Stimulated activated CD4-positive, alpha-beta T cell treated with anti-CD3 and anti-CD28 coated beads, Interleukin-1b, Interleukin-23, amount 100 ng/mL, for 1 hour (primary cell): ENCODE measurements at places on chromosomes 3 and 15.

- no peak for DNase-seq
Observed at GRCh38 chr3:127759826-127760225, 62.5 kb downstream of the MGLL start.

DNA sequence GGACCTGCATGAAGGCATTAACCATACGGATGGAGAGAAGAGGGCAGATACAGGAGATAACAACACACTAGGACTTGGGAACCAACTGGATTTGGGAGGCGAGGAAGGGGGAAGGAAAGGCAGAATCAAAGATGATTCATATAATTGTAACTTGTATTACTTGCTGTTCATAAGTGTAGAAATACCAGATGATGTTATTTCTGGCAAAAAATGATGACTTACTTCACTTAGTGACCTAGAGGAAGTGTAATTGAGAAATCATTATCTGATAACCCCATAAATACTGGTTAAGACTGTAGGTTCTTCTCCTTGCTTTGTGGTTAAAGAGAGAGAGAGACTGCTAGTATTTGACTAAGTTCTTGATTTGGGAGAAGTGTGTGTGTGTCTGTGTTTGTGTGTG, 50.5 kb upstream of the GK5 start:
- no peak for DNase-seq

- DNase-seq, result no peak
Observed at GRCh38 chr3:13578251-13578650, 29.3 kb downstream of the FBLN2 start.

- no peak for DNase-seq
Observed at GRCh38 chr3:11288786-11289637, 16.8 kb downstream of the ATG7 start.

GRCh38 chr3:62529230-62529629, 155.9 kb upstream of the FEZF2 start:
- DNase-seq, result no peak

DNA sequence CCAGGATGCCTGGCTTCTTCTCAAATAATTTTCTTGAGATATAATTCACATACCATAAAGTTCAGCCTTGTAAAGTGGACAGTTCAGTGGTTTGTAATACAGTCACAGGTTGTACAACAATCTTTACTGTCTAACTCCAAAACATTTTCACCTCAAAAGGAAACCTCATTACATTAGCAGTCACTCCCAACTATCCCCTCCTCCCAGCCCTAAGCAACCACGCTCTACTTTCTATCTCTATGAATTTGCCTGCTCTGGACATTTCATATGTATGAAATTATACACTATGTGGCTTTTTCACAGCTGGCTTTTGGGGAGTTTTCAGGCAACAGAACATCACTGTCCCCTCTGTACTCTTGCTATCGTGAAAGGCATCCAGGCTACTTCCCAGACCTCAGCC, 17.5 kb downstream of the TGM5 start:
- DNase-seq, result no peak

DNA sequence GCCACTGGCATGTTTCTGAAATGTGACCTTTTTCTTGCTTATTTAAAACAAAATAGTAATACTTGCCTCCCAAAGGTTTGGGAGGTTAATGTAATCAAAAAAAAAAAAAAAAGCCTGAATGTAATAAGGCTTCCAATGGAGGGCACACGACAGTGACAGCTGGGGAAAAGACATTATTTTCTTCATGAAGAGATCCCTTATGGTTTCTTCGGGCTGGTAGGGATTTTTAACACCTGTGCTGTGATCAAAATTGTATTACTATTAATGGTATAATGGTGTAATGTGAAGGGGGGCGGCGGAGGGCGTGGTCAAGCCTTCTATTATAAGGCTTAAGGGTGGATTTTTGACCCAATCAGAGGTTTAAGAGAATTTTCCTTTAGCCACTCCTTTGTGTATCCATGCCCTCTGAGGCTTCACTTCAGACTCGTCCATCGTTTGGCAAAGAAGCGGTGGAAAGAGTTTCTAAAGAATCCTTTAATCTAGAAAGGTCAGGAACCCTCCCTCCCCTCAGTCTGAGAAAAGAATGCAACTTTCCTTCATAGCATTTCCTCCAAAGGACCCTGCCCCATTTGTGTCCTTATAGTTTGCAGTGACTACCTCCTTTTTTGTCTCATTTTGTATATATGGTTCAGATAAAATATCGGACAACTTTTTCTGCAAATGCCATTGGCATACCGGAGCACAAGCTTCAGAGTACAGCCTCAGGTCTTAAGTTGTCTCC, 89.5 kb upstream of the CHD2 start:
- DNase-seq, result no peak

GRCh38 chr3:178588628-178589027, 52.4 kb downstream of the KCNMB2 start:
- no peak for DNase-seq

DNA sequence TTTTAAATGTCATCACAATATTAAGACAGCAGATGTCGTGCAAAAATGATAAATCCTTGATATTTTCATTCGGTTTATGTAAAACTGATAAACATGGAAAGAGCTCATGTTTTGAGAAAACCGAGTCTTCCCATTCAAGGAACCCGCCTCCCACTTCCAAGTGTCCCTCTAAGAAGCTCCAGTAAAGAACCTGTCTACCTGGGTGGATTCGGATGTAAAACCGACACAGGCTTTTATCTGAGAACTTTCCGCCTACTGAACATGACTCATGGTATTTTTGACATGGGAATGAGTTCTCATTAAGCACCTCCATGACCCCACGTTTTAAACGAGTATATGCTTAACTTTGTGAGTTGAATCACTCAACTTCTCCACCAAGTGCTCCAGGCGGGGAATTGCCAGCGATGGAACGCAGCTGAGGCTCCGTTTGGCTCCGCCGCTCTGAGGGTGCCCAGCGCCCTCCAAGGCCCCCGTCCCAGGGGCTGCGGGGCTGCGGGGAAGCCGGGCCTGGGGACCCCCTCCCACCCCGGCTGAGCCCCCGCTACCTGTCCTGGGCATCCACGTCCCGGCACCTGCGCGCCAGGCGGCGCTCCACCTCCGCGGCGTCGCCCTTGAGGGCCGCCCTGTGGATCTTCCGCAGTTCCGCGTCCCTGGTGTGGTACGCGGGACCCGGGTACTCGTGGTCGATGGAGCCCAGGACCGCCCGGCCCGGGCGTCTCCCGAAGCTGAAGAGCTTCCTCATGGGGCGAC, 119.9 kb downstream of the LMLN start:
- no peak for DNase-seq

- no peak for DNase-seq
Observed at GRCh38 chr3:178244733-178245709, 291.2 kb upstream of the KCNMB2 start.

GRCh38 chr3:52403955-52404354, 40.9 kb downstream of the SEMA3G start:
- DNase-seq, result no peak

- DNase-seq, result no peak
Observed at GRCh38 chr3:136728473-136728872, 23.7 kb downstream of the STAG1 start.

GRCh38 chr3:59798372-59799086, 748.7 kb upstream of the CFAP20DC start:
- no peak for DNase-seq

DNA sequence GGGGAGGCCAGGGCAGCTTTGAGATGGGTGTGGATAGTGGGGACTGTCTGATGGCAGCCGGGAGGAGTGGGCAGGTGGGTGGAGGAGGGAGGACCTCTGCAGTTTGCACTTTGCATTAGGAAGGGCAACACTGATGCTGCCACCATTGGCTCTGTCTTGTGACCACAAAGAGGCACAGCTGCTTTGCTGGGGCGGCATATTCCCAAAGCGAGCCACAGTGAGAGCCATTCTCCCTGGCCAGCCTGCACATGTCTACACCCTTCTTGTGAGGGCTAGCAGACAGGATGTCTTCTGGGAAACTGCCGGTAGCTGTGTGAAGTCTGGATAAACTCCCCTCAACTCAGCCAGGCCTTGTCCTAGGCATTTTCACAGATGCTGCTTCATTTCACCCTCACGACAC, 38.3 kb downstream of the CCNB2 start:
- no peak for DNase-seq

DNA sequence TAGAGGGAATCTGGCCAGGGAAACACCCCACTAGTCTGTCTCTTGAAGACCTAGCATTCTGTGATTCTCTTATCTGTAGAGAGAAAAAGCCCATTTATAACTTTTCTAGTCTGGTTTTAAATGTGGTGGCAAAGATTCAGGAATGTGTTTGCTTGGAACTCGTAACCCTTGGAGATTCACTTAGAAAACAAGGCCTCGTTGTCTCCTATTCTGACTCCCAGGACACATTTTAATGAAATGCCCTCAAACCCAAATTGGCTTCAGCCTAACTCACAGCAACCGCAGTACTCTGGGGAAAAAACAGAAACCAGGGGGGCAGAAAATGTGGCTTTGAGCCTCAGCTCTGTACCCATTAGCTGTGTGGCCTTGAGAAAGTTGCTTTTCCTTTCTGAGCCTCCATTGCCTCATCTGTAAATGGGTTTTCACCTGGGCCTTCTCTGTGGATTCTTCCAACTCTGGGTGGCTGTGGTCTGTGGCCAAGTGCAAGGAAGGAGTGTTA, 36.5 kb downstream of the RPLP1 start:
- DNase-seq, result no peak

DNA sequence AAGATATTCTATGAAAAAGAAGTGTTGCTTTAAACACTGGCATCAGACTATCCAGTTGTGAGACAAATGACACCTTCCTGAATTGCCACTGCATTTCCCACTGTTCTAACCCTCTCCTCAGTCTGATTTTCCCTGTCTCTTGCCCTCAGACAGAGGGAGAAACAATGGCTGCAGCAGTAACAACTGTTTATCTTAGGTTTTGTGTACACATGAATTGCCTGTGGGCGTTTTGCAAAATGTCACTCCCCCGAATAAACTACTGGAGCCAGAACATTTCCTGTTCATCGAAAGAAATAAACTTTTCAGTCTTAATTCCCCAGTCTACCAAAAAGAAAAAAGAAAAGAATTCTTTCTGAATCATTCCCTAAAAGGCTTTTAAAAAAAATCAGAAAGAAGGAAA, 155.1 kb downstream of the MAGI1 start:
- DNase-seq, result no peak

DNA sequence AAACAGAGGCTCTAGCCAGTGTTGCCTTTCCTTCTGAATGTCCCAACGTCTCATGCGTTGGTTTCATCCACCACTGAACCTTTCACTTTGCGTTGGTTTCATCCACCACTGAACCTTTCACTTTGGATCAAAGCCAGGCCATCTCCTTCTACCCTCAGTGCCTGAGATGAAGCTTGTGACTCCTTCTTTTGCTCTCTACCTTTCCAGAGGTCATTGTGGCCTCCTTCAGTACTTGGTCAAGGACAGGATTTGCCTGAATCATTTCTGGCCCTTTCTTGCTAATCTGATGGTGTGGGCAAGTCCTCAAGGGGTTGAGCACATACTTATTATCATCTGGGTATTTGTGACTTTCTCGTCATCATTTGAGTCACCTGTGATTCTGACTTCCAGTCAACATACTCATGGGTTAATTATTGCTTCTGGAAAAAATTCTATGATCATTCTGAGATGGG, 50.0 kb downstream of the SELENOT start:
- DNase-seq, result no peak

DNA sequence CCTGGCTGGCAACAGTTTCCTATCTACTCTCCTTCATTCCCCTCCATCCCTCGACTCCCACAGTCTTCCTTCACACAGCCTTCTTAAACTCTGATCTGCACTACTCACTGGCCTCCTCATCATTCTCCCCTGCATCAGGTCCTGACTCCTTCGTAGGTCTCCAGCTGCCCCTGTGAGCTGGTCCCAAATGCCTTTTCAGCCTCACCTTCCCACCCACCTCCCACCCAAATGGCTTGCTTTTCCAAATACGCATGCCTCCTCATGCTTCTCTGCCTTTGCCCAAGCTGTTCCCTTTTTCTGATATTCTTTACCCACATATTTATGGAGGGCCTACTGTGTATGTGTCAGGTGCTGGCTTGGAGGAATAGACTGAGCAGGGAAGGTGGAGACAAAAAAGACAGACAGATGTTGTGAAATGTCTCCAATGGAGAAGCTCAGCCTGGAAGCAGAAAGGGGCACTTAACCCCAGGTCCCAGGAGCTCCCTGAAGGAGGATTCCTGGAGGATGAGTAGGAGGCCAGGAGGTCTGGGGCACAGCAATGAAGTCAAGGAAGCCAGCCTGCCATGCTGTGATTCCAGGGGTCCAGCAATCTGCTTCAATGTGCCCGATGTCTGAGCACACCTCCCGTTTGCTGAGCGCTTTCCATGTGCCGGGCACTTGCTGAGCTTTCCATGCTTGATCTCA, 252.2 kb downstream of the SHQ1 start:
- DNase-seq, result no peak

- DNase-seq, result no peak
Observed at GRCh38 chr3:66297900-66298299, 77.1 kb downstream of the SLC25A26 start.

- DNase-seq, result peak; percentile 78
Observed at GRCh38 chr3:10551821-10552630, 46.6 kb upstream of the ATP2B2 start.

DNA sequence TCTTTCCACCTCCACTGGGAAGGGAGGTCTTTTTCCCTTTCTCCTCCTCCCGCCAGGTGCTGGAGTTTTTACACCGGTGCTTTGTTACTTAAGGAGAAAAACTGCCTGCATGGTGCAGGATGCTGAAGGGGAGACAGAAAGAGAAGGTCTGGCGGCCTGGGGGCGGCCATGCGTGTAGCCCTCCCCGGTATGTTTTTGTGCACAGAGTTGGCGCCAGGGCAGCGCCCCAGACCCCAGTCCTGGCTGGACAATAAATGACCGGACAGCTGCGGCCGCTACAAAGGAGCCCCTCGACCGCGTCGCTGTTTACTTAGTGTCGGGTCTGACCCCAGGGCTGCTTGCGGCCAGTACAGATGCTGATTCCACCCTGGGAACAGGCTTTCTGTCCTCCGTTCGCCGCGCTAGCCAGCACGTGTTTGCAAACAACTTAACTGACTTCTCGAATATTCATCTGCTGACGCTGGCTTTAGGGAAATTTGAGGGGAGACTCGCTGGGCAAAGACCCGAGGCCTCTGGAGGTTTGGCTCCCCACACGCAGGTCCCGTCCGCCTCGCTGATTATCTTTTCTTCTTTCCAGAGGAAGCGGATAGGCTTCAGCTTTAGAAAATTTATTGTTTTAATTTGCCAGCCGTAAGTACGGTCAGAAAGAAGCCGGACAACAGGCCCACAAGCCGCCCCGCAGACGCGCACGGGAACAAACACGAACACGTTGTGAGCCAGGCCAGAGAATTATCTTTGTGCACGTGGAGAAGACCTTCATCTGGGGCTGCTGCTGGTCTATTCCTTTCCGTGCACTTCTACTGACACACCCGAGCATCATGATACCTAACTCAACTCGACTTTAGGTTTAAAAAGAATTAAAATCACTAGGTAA, 46.9 kb downstream of the ZIC4 start:
- DNase-seq, result no peak

GRCh38 chr3:148737104-148737530, 39.4 kb downstream of the AGTR1 start:
- no peak for DNase-seq
